Stimulated activated CD4-positive, alpha-beta T cell treated with anti-CD3 and anti-CD28 coated beads, Interleukin-2, amount 100 ng/mL, for 4 hours (primary cell): ENCODE measurements at places on chromosomes 5 and 9.

GRCh38 chr5:76691467-76692273 lies 24.3 kb upstream of the F2R start:
- no peak for DNase-seq

- DNase-seq = no peak
These were observed 7.6 kb upstream of the FAM240B start for GRCh38 chr9:38727497-38728001.

GRCh38 chr9:73347720-73348119 lies 196.1 kb downstream of the ANXA1 start:
- no peak for DNase-seq

GRCh38 chr9:29928072-29928471 lies 2354.8 kb upstream of the C9orf72 start:
- DNase-seq = no peak

GRCh38 chr5:132225165-132226032 lies 2.3 kb downstream of the P4HA2 start:
- DNase-seq = peak; percentile 26

DNA sequence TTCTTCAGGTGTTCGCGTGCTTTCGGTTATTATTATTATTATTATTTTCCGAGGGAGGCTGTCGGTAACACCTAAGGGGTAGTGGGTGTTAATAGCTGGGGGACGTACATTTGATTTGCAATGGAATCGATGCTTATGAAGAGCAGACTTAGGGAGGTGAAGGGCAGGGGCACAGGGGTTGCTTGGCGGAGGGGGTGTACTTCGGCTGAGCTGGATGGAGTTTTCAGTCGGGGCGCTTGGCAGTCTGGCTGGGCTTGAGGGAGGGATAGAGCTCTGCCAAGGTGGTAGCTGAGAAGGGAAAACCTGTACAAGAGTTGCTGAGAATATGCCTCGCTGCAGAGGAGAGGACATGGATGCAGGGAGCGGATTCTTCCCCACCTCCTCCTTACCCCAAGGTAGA lies 617 bp upstream of the PTPRD start:
- no peak for DNase-seq

DNA sequence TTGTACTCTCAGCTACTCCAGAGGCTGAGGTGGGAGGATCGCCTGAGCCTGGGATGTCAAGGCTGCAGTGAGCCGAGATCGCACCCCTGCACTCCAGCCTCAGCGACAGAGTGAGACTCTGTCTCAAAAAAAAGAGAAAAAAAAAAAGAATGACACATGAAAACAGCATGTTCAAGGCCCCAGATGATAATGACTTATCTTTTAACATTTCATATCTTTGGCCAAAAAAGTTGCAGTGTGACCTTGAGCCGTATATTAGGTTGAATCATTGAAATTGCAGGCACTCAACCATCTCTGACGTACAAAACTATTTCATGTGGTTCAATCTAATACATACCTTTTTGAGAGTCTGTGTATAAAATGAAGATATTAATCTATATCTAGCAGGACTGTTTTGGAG lies 79.1 kb upstream of the CPEB4 start:
- DNase-seq = no peak

- no peak for DNase-seq
These were observed 518 bp downstream of the ERBIN start for GRCh38 chr5:65926893-65927292.

- no peak for DNase-seq
These were observed 126.2 kb downstream of the BASP1 start for GRCh38 chr5:17343675-17344074.

GRCh38 chr5:83789371-83789770 lies 68.7 kb upstream of the HAPLN1 start:
- DNase-seq = no peak

GRCh38 chr5:172721455-172722326 lies 49.3 kb downstream of the DUSP1 start:
- DNase-seq = no peak

- no peak for DNase-seq
These were observed 32.4 kb upstream of the NFIB start for GRCh38 chr9:14346231-14346791.

DNA sequence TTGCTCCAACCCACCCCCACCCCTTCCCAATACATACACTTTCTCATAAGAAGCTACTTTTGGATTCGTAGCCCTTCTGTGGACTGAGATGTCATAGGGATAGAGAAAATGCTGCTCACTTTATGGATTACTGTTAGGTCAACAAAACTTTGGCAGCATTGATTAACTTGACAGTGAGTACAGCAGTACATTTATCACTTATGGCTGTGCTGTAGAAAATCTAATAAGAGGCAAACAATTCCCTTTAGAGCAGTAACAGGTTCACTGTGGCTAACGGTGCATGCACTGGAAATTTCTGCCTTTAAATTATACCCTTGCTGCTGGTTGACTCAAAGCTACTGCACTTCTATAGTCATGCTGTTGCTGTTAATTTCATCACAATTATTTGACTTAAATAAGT lies 59.2 kb downstream of the PPIC start:
- no peak for DNase-seq

DNA sequence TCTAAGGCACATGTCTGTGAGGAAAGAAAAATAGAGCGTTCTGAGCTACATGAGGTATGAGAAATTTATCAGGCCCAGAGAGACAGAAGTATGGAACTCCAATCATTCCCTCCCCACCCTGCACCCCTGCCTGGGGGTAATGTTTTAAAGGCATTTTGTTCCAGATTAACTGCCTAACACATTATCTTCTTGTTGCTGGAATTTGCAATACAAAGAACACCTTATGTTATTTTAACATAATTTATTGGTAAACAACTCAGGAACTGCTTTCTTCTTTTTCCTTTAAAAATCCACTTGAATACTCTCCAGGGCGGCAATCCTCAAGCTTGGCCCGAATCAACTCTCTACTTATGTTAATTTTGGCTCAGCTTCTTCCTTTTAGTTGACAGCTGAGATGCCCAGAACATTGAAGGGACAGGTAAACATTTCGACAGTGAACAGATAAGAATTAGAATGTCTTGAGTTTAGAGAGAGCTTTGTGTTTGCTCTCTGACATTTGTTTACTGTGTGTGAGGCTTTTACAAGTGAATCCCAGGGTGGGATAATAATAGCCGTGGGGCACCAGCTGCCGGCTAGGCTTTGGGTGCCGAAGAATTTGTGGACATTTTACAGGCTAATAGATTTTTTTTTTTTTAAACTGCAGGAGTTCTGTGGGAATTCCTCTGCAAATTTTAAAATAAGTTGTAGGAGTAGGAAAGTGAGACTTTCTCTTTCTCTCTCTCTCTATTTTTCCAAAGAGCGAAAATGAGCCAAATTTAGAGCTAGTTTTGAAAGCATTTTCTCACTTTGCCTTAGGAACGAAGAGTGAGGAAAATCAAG lies 96.4 kb upstream of the TAF11L2 start:
- no peak for DNase-seq

- DNase-seq = no peak
These were observed 154.0 kb downstream of the FRMD3 start for GRCh38 chr9:83384214-83384613.

GRCh38 chr5:177133853-177134696 lies 502 bp downstream of the NSD1 start:
- peak; percentile 13 for DNase-seq

GRCh38 chr9:70609542-70610286 lies 195.3 kb upstream of the KLF9 start:
- DNase-seq = no peak

DNA sequence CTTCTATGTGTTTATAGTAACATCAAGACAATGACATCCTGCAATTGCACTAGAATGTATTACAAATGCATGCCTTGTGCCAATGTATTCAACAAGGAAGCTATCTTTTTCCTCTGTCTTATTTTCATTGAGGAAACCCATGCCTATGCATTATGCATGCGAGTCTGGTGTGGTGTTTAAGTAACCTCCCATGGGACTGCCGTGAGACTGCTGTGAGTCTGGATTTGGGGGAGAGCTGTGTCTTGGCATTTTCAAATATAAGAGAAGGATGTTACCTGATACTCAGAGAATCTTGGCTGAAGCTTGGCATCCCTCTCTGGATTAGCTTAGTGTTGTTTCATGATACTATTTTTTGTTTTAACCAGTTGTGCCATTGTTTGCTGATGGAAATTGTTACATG lies 98.3 kb downstream of the F2RL2 start:
- DNase-seq = no peak

GRCh38 chr5:121833617-121834016 lies 18.1 kb upstream of the FTMT start:
- no peak for DNase-seq

DNA sequence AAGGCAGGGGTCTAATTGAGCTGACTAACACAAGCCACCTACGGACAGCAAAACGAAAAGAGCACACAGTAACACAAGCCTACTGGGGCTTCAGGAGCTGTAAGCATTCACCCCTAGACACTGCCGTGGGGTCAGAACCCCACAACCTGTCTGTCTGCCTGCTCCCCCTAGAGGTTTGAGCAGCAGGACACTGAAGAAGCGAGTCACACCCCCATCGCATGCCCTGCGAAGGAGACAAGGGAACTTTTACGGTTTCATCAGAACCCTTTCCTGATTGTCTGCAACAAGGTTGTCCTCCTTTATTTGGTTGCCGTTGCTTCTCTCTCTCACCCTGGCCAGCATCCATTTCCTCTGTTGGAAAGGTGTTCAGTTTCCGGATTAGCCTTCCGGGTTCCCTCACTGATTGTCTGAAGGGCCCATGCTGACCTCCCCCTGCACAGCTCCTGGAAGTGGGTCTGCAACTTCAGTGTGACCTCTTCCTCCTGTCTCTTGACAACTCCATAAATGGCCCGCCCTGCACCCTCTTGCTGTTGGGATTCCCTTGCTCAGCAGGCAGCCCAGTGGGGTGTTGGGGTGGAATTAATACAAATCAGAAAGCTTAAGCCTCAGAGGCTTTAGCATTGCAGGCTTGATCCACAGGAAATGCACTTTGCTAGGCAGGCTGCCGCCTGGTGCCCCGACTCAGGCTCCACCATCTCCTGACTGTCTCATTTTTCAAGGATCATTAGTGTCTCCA lies 258.9 kb upstream of the TLE4 start:
- DNase-seq = no peak

- DNase-seq = no peak
These were observed 709.3 kb downstream of the MAT2B start for GRCh38 chr5:164214698-164215097.

DNA sequence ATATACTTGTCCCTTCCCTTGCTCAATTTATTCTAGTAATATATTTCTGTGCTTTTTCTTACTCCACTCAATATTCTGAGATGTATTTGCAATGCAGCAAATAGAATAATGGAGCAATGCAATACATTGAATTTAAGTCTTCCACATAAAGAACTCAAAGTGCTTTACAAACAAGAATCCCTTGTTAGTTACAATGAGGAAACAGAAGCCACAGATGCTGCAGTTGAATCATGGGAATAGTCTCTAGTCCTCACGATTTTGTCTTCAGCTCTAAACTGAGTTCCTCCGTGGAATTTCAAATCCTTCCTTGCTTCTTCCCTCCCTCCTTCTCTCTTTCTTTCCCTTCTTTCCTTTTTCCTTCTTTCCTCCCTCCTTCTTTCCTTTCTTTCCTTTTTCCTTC lies 12.5 kb upstream of the TAS2R1 start:
- no peak for DNase-seq

DNA sequence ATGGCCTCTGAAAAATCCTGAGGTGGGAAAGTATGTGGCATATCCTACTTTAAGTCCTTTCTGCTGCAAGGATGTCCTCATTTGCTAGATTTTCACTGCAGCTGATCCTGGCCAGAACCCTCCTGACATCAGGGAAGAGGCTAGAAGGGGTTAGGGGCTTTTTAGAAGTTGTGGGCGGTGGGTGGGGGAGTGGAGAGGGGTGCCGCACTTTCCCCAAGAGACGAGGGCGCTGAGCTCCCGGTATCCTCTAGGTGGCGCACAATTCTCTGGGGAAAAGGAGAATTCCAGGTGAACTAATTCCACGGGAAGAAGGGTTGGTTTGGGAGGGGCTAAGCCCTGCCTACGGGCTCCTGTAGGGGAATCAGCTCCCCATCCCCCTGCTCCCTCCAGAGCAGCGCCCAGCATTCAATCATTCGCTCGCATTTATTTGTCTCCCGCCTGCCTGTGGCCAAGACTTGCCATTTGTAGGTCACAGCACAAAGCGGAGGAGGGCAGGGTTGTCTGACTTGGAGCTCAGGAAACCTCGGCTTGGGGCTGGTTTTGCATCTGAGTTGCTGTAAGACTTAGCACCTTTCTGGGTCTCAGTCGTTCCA lies 42.9 kb upstream of the HAND1 start:
- DNase-seq = no peak

GRCh38 chr5:1243487-1244130 lies 18.4 kb downstream of the SLC6A18 start:
- DNase-seq = no peak

GRCh38 chr5:78113689-78114264 lies 180.7 kb downstream of the AP3B1 start:
- DNase-seq = no peak

DNA sequence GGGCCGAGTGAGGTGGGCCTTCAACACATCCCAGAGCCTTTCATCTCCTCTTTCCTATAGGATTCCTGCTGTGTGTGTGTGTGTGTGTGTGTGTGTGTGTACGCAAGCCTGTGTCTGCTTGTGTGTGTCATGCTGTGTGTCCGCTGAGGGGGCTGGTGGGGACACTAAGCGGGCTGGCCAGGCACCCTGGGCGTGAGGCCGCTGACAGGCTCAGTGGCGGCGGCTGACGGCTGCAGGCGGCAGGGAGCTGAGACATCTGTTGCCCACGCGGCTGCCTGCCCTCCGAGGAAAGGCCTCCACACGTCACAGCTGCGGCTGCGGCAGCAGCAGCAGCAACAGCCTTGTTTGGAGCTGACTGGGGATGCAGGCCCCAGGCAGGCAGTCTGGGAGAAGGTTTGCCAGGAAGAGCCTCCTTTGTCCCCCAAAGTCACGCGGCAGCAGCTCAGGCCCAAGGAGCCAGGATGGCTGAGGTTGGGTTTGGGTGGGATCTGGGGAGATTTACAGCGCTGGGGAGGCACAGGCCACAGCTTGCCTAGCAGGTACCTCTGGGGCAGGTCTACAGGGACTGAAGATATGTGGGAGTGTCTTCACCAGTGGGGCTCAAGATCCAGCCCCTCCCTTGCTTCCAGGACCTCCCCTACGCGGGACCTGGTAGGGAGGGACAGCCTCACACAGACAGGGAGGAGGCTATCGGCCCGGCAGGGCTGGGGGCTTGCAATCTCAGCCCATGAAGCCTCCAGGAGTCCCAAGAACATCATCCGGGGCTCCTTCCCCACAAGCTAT lies 1.8 kb downstream of the PDLIM4 start:
- DNase-seq = no peak

GRCh38 chr9:96867079-96867804 lies 12.9 kb upstream of the ZNF782 start:
- no peak for DNase-seq

GRCh38 chr9:8857926-8858595 lies 1058.5 kb upstream of the DMAC1 start:
- DNase-seq = no peak

- DNase-seq = no peak
These were observed 42.1 kb downstream of the CMYA5 start for GRCh38 chr5:79731775-79732174.

- no peak for DNase-seq
These were observed 26.5 kb downstream of the FGF1 start for GRCh38 chr5:142659405-142659804.

- DNase-seq = no peak
These were observed 802 bp downstream of the ITGA2 start for GRCh38 chr5:52989781-52990527.

GRCh38 chr5:113237893-113238292 lies 196.9 kb downstream of the TSSK1B start:
- DNase-seq = no peak

GRCh38 chr5:13477118-13477737 lies 467.3 kb downstream of the DNAH5 start:
- no peak for DNase-seq

GRCh38 chr5:151278845-151279244 lies 24.7 kb downstream of the SLC36A3 start:
- no peak for DNase-seq
